Osteoblast (primary cell): ENCODE measurements at places on chromosomes 5 and 9. TPM values are rescaled to one million over a fixed set of nuclear protein-coding genes. Genes with fewer than 3 reads are reported as not detected.

The BTNL8 gene
- total RNA-seq: not detected in 2 replicates

The PCDHGC3 gene
- total RNA-seq: 59.4 and 91.3 TPM in 2 replicates

The ESM1 gene
- 1.8 and 2.9 TPM in 2 replicates for total RNA-seq

The PCDHGB1 gene
- total RNA-seq: 3.3 and 5.0 TPM in 2 replicates

The NMUR2 gene
- total RNA-seq: not detected in 2 replicates

The SHISAL2B gene
- total RNA-seq: not detected in 2 replicates

The GSN gene
- total RNA-seq: 372 and 405 TPM in 2 replicates

The WNK2 gene
- not detected in 2 replicates for total RNA-seq

The DMRTA1 gene
- 4.3 and 5.3 TPM in 2 replicates for total RNA-seq
